ENCODE measurements at places on chromosomes 4 and X.

DNA sequence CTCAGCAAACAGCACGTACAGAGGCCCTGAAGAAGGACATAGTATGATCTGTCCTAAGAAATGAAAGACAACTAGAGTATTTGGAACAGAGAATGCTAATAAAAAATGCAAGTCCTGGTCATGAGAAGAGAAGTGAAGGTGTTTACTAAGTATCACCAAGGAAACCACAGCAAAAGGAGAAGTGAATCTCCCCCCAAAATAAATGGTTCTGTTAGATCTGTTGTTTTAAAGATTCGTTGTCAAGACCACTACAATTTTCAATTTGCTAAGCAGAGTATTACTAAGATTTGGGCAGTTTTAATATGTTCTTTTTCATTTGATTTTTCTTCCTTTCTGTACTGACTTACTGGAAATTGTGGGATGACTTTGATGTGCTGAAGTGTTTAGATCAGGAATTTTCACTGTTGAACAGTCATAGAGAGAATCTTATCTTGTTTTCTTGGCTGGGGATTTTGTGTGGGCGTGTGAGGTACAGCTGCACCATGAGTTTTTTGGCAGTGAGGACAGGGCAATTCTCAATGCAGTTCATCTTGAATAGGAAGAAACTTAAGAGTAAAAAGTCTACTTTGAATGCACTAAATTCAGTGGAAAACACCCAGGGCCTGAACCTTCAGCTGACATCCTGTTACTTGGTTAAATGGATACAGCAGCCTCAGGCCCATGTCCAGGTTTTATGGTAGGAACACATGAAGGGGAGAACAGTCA lies 132.2 kb downstream of the STIM2 start:
- no peak for DNase-seq

DNA sequence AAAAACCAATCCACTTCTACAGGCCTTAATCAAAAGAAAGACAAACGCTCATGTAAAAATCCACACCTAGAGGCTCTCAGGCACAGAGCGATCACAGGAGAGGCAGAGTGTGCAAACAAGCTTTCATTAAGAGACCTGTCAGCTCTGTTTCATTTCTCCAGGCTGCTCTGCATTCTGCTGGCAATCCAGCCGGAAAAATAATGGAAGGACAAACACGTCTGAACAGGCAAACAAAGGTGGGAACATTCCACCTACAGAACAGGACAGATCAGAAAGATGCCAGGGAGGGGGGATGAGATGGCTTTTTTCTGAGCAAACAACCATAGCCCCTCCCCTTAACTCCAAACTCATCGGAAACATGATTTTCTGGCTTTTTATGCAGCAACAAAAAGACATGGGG lies 9.7 kb downstream of the SOD3 start:
- no peak for DNase-seq

DNA sequence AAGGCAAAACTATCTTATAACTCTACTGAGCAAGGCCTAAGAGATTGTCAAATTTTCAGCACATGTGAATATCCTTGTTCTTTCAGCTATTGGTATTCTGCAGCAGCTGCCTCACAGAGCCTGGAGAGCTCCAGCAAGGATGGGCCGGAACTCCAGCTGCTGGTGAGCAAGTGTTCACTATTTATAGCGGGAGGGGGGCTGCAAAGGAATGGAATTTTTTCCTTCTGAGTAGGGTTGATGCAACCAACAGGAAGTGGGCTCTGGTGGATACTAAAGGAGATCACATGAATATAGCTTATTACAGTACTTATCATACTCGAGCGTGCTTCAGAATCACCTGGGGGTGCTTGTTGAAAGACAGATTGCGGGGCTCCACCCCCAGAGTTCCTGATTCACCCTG lies 20.2 kb upstream of the SETD7 start:
- DNase-seq = no peak

- no peak for DNase-seq
Observed at GRCh38 chr4:182644683-182645050, 272.5 kb downstream of the DCTD start.

GRCh38 chr4:138741766-138742377 lies 273.7 kb upstream of the NOCT start:
- DNase-seq = no peak

- DNase-seq = no peak
Observed at GRCh38 chr4:73450398-73451004, 14.5 kb downstream of the AFP start.

- DNase-seq = no peak
Observed at GRCh38 chrX:110983024-110983423, 113.0 kb upstream of the PAK3 start.

DNA sequence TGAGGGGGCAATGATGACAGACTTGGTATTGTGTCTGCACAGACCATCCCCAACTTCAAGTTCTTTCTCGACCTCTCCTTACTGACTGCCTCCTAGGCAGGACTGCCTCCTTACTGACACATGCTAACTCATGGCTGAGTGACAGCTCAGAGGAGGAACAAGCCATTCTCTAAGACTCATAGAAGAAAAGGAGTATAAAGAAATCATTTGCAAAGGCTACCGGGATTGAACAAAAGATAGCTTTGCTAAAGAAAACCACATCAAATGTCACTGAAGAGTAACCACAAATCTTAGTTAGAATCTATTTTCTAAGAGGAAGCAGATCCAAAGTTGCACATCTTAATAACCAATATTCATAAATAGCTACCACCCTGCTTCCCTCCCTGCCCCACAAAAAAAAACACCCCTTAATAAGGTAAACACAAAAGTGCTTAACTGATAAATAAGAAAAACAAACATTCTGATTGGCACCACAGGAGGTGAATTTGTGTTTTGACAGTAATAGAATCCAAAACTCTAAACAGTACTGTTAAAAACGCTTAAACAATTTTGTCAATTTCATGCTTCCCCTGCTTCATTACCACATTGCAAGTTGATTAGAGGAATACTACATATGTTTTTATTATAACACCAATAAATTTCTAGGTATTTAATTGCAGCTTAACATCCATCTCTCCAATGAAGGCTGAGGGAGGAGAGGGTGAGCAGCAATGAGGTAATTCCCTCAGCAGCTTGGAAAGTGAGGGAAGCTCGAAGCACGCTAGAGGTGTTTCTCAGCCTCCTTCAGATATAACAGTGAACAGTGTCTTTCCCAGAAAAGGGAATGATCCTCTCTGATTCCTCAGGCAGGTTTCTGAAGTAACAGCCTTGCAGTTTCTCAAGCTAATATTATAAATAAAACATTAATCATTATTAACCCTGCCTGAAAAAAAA lies 160.0 kb downstream of the HNRNPD start:
- DNase-seq = no peak

- DNase-seq = no peak
Observed at GRCh38 chr4:1685235-1686150, 1.4 kb upstream of the FAM53A start.

- DNase-seq = no peak
Observed at GRCh38 chr4:78767350-78767749, 8.8 kb upstream of the BMP2K start.

DNA sequence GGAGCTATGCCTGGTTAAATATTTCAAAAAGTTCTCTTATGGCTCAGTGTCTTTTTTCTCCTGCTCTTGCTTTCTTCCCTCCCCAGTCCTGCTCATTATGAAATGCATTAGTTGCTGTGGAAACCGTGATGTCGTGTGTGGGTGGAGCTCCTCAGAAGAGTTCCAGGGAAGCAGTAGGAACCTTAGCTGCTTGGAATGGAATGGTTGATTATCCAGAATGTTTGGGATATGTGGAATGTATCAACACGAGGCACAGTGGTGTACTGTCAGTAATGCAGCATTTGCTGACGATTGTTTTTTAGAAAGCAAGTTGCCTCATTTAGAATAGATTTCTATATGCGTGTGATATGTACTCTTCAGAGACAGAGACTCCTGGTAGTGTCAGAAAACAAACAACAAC lies 333.2 kb downstream of the ARHGAP10 start:
- no peak for DNase-seq

- DNase-seq = no peak
Observed at GRCh38 chrX:3963980-3964379, 250.5 kb upstream of the PRKX start.

DNA sequence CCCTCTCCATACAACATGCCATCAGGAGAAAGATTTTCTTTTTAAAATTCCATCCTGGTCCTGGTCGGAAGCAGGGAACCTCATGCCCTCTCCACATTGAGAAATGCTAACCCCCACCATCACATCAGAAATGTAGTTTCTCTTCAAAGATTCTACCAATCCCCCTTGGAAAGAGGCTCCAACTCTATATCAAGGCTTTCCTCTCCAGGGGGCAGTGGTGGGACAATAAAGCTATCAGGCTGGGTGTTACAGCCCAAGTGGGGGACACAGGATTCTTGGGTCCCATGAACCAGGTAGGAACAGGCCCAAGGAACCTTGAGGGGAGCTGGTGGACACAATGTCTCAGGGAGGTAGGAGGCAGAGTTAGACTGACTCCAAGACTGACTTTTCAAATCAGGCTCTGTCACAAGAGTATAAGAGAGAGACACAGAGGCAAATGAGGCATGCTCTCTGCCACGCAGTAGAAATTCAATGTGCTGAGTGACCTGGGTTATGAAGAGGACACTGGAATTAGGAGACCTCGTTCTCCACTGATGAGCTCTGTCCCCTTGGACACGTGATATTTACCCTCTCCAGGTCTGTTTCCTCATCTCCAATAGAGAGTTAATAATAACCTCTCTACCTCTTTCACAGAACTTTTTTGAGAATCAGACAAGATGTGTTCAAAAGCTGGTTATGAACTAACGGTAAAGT lies 4.5 kb downstream of the GJB1 start:
- no peak for DNase-seq

- DNase-seq = peak; percentile 24
Observed at GRCh38 chrX:357693-358471, 28.8 kb downstream of the PPP2R3B start.

GRCh38 chr4:6617246-6617645 lies 23.2 kb upstream of the MRFAP1 start:
- DNase-seq = no peak

GRCh38 chr4:73729534-73730165 lies 10.7 kb upstream of the CXCL8 start:
- DNase-seq = no peak

GRCh38 chr4:172152284-172152683 lies 339.1 kb downstream of the GALNTL6 start:
- DNase-seq = no peak

- DNase-seq = peak; percentile 28
Observed at GRCh38 chr4:2402048-2402842, 16.2 kb downstream of the ZFYVE28 start.

DNA sequence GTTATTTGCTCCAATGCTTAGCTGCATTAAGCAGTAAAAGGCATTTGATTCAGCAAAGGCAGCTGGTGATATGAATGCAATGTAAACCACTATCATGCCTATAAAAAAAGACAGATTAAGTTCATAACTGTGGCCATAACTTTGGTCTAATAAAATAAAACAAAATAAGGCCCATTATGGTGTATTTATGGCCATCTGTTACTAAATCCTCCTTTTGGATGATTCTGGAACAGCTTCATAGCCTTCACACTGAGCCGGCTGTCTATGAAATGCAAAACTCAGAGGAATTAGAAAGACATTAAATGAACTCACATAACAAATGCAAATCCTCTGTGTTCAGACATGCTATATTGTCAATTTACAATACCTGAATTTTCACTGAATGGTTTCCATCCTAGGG lies 223.7 kb upstream of the FAT4 start:
- no peak for DNase-seq

DNA sequence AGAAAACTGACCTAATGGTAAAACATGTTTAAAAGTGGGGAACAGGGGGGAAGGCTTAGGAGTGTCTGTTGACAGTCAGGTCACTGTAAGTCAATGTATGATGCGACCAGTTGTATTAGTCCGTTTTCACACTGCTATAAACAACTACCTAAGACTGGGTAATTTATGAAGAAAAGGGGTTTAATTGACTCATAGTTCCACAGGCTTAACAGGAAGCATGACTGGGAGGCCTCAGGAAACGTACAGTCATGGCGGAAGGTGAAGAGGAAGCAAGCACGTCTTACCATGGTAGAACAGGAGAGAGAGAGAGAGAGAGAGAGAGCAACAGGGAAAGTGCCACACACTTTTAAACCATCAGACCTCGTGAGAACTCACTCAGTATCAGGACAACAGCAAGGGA lies 13.0 kb upstream of the PLAC1 start:
- no peak for DNase-seq

- DNase-seq = no peak
Observed at GRCh38 chrX:34917146-34917545, 25.4 kb upstream of the FAM47B start.

GRCh38 chrX:136306182-136306581 lies 5.4 kb downstream of the ADGRG4 start:
- no peak for DNase-seq

- DNase-seq = no peak
Observed at GRCh38 chrX:129025376-129025775, 497.9 kb downstream of the SMARCA1 start.

GRCh38 chrX:10119399-10119990 lies 37.3 kb upstream of the CLCN4 start:
- peak; percentile 36 for DNase-seq

GRCh38 chr4:10079256-10079655 lies 37.3 kb downstream of the WDR1 start:
- DNase-seq = no peak

GRCh38 chr4:110309675-110310074 lies 111.3 kb upstream of the ELOVL6 start:
- DNase-seq = no peak

DNA sequence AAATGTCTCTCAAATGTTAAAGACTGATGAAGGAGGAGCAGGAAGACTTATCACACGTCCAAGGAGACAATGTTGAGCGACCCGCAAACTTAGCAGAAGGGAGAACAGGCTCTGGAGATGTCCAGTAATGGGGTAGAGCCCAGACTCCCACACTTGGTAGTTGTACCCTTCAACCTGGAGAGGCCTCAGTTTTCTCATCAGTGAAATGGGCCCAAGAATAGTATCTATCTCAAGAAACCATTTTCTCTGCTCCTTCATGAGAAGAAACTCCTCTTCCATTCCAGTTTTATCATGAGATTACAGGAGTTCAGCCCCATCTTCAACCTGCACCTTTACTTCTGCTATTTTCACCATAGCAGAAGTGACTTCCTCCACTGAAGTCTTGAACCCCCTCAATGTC lies 169.9 kb downstream of the DHRSX start:
- DNase-seq = no peak

- peak; percentile 68 for DNase-seq
Observed at GRCh38 chr4:48963042-48963679, 22.9 kb upstream of the CWH43 start.

Data from stimulated activated CD4-positive, alpha-beta T cell treated with anti-CD3 and anti-CD28 coated beads, Interleukin-4, amount 100 ng/mL, for 4 hours (primary cell).